ENCODE measurements at places on chromosomes 6 and 20.

- no peaks in the 10 kb centered on the region for H3K36me3 ChIP-seq
- H3K4me1 ChIP-seq = no peaks in the 10 kb centered on the region
- H3K27me3 ChIP-seq = no peaks in the 10 kb centered on the region
- H3K4me3 ChIP-seq = no peak overlapping the region
These were observed 41.2 kb downstream of the OPN5 start for GRCh38 chr6:47822856-47823554.

GRCh38 chr6:149499066-149499465 is 14.3 kb upstream of the ZC3H12D start:
- H3K4me1 ChIP-seq = no peaks in the 10 kb centered on the region
- no peaks in the 10 kb centered on the region for H3K36me3 ChIP-seq
- H3K27me3 ChIP-seq = no peaks in the 10 kb centered on the region
- H3K27ac ChIP-seq = no peak overlapping the region

DNA sequence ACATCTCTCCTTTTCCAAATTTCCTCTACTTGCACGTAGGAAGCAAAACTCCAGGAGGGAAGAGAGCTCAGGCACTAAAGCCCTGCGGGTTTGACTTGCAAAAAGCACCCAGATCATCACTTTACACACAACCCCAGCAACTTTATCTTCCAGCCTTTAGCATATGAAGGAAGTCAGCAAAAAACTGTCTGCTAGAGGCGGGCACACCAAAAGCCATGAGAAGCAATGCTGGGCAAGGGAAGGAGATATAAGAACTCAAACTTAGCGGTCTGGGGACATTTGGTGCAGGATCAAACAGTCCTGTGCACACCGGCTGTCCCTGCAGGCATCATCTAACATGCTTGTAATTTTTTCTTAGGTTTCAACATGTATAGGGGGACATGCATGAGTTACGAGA is 113.3 kb downstream of the JPH2 start:
- H3K27ac ChIP-seq = no peak overlapping the region
- DNase-seq = no peak
- H3K36me3 ChIP-seq = no peaks in the 10 kb centered on the region
- H3K4me1 ChIP-seq = no peaks in the 10 kb centered on the region
- no peak overlapping the region for H3K4me3 ChIP-seq

DNA sequence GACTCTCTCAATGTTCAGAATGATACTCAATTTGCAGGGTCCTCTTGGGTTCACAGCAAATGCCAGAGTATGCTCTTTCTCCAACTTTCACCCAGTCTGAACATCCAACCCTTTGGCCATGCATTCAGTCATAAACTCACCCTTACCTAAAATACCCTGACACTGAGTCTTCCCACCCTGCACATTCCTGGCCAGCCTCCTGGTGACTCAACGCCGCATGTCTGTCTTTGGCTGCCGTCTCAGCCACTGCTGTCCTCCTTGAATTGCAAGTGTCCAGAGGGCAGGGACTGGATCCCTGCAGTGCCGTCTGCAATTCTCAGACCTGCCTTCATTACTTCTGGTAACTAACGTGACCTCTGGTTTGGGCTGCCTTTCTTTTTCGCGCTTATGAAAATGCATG is 593.4 kb downstream of the QKI start:
- H3K36me3 ChIP-seq = no peaks in the 10 kb centered on the region
- no peak overlapping the region for H3K4me3 ChIP-seq
- no peak overlapping the region for H3K27ac ChIP-seq
- no peak for DNase-seq

DNA sequence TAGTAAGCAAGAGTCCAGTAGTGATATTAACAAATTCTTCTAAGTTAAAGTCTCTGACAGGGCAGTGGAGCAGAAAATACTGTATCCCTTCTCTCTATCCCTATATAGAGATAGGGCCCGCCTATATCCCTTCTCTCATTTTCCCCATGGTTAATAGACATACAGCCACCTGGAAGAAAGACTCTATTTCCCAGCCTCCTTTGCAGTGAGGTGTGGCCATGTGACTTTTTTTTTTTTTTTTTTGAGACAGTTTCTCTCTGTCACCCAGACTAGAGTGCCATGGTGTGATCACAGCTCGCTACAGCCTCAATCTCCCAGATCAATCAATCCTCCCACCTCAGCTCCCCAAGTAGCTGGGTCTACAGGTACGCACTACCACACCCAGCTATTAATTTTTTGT is 16.7 kb upstream of the CDK5RAP1 start:
- H3K36me3 ChIP-seq = no peaks in the 10 kb centered on the region
- DNase-seq = no peak
- H3K27ac ChIP-seq = no peak overlapping the region
- H3K4me1 ChIP-seq = peaks cover 5% of the 10 kb centered on the region

- no peaks in the 10 kb centered on the region for H3K27me3 ChIP-seq
- H3K4me1 ChIP-seq = no peaks in the 10 kb centered on the region
- DNase-seq = no peak
- no peak overlapping the region for H3K4me3 ChIP-seq
- H3K27ac ChIP-seq = no peak overlapping the region
These were observed 86.1 kb upstream of the LOC128125822 start for GRCh38 chr6:63486196-63486595.

- H3K36me3 ChIP-seq = no peaks in the 10 kb centered on the region
- DNase-seq = peak; percentile 44
- H3K4me3 ChIP-seq = no peak overlapping the region
These were observed 21.3 kb downstream of the STK35 start for GRCh38 chr20:2122936-2123335.

GRCh38 chr6:73372516-73372915 is 2.8 kb upstream of the OOEP start:
- no peak for DNase-seq
- H3K4me1 ChIP-seq = no peaks in the 10 kb centered on the region
- H3K27ac ChIP-seq = no peak overlapping the region
- no peaks in the 10 kb centered on the region for H3K36me3 ChIP-seq

- H3K27ac ChIP-seq = no peak overlapping the region
- H3K4me3 ChIP-seq = no peak overlapping the region
- H3K4me1 ChIP-seq = no peaks in the 10 kb centered on the region
- no peak for DNase-seq
These were observed 366.0 kb downstream of the LAMA2 start for GRCh38 chr6:129248946-129249345.

DNA sequence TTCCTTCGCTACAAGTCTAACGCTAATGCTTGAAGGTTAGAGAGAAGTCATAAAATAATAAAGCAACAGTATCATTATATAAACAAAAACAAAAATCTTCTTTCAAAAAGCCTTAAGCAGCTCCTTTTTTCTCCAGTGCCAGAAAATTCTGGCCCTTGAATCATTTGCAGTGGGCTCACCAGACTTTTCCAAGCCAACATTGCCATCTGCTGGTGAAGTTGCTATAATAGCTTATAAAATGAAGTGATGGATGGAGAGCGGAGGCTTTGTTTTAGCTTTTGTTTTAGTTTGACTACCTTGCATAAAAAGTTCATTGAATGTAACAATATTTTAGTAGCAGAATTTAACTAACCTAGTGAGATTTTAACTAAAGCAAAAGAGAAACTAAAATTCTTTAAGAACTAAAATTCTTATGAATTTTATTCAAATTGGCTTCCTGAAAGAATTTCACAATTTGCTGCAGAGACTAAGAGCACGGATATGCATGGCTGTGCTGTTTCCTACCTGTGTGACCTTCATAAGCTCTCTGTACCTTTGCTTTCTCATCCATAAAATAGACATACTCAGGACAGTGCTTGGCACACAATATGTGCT is 44.8 kb upstream of the SLC2A12 start:
- H3K4me3 ChIP-seq = no peak overlapping the region
- H3K36me3 ChIP-seq = no peaks in the 10 kb centered on the region
- peak; percentile 56 for DNase-seq
- no peaks in the 10 kb centered on the region for H3K4me1 ChIP-seq

GRCh38 chr6:41524634-41525011 is 21.6 kb upstream of the FOXP4 start:
- no peaks in the 10 kb centered on the region for H3K27me3 ChIP-seq
- DNase-seq = no peak
- no peak overlapping the region for H3K27ac ChIP-seq
- H3K4me3 ChIP-seq = no peak overlapping the region
- H3K4me1 ChIP-seq = no peaks in the 10 kb centered on the region

DNA sequence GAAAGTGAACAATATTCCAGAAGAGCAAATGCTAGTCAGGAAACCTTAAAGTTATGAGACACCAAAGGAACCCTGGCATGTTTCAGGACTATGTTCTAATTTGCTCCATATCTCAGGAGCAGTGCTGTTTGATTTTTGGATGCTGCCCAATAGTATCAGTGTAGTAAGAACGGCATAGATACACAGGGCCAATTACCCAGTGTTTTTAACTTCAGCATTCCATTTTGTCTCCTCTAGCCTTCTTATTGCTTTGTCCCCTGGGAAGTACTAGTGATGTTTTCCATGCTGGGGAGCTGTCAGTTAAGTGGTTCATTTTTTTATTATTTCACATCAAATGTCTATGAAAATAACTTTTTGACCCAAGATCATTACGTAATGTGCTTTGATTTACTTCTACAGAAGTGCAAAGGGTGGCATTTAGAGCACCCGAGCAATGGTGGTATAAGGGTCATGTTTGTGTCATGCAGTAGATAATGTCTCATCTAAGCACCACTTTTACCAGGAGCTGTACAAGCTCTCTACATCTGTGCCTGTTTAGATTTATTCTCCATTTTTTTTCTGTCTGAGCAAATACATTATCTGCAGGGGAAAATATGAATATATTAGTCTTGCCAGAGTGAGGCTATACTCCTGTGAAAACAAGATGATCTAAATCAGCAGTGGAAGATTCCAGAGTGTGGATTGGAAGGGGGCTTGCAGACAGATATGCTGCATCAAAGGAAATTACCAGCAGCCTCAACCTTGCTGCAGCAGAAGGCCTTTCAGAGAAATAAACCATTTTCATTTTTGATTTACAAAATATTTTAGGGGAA is 198.8 kb upstream of the OPRM1 start:
- H3K4me1 ChIP-seq = no peaks in the 10 kb centered on the region
- H3K27me3 ChIP-seq = no peaks in the 10 kb centered on the region
- no peaks in the 10 kb centered on the region for H3K36me3 ChIP-seq

- H3K36me3 ChIP-seq = no peaks in the 10 kb centered on the region
- H3K4me3 ChIP-seq = no peak overlapping the region
- H3K27ac ChIP-seq = no peak overlapping the region
- H3K4me1 ChIP-seq = no peaks in the 10 kb centered on the region
- no peak for DNase-seq
These were observed 67.7 kb upstream of the SPTLC3 start for GRCh38 chr20:12941025-12941424.

- H3K4me3 ChIP-seq = no peak overlapping the region
- H3K4me1 ChIP-seq = no peaks in the 10 kb centered on the region
- no peak overlapping the region for H3K27ac ChIP-seq
- H3K36me3 ChIP-seq = no peaks in the 10 kb centered on the region
These were observed 228.2 kb downstream of the SOD2 start for GRCh38 chr6:159464816-159465215.

GRCh38 chr20:62941792-62942191 is 3.8 kb downstream of the GID8 start:
- H3K4me3 ChIP-seq = no peak overlapping the region
- H3K27me3 ChIP-seq = no peaks in the 10 kb centered on the region

GRCh38 chr6:35318196-35319171 is 20.9 kb downstream of the DEF6 start:
- no peaks in the 10 kb centered on the region for H3K27me3 ChIP-seq
- H3K27ac ChIP-seq = no peak overlapping the region
- H3K4me1 ChIP-seq = no peaks in the 10 kb centered on the region
- H3K36me3 ChIP-seq = no peaks in the 10 kb centered on the region

DNA sequence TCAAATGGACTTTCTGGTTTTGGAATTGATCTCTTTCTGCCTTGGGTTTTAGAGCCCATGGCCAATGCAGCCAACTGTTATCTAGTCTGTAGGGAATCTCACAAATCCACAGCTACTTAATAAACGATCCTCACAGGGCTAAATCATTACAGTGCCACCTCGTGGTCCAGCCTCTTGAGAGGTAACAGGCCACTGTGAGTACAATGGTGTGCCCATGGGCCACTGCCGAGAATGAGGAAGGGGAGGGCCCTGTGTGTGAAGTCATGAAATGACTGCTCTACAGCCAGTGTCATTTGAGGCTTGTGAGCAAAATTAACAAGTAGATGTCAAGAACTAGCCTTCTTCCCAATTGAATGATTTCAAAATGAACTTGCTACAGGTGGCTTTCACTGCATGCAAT is 54.3 kb upstream of the GMPR start:
- H3K36me3 ChIP-seq = no peaks in the 10 kb centered on the region
- DNase-seq = no peak
- H3K27me3 ChIP-seq = no peaks in the 10 kb centered on the region
- H3K27ac ChIP-seq = no peak overlapping the region

GRCh38 chr6:89438248-89438647 is 5.3 kb downstream of the ANKRD6 start:
- H3K36me3 ChIP-seq = no peaks in the 10 kb centered on the region
- no peak overlapping the region for H3K27ac ChIP-seq
- H3K27me3 ChIP-seq = no peaks in the 10 kb centered on the region
- DNase-seq = no peak

DNA sequence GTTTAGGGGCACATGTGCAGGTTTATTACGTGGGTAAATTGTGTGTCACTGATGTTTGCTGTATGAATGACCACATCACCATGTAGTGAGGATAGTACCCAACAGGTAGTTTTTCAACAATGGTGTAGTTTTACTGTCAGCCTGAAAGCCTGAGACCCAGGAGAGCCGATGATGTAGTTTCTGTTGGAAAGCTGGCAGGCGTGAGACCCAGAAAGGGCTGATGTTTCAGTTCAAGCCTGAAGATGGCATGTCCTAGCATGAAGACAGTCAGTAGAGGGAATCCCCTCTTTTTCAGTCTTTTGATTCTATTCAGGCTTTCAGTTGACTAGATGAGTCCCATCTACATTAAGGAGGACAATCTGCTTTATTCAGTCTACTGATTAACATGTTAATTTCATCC is 96.7 kb downstream of the KLHL32 start:
- no peak for DNase-seq
- H3K4me3 ChIP-seq = no peak overlapping the region
- no peaks in the 10 kb centered on the region for H3K36me3 ChIP-seq
- no peaks in the 10 kb centered on the region for H3K27me3 ChIP-seq
- no peaks in the 10 kb centered on the region for H3K4me1 ChIP-seq

DNA sequence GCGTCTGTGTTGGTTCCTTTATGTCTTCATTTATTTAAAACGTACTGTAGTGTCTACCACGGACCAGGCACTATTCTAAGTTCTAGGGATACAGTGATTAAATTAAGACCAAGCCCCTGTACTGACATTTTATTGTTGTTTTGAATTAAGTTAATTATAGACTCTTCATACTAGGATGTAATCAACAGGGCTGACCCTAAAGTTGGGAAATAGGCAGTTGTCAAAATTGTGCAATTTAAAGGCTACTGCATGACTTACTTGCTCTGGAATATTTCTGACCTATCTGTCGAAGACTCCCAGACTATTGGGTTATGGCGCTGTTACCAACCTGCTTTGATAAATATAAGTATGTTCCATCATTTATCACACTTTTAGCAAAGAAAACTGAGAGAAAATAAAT is 6.7 kb downstream of the MYO6 start:
- no peaks in the 10 kb centered on the region for H3K27me3 ChIP-seq
- no peaks in the 10 kb centered on the region for H3K4me1 ChIP-seq
- no peak overlapping the region for H3K27ac ChIP-seq
- H3K36me3 ChIP-seq = no peaks in the 10 kb centered on the region
- DNase-seq = no peak

DNA sequence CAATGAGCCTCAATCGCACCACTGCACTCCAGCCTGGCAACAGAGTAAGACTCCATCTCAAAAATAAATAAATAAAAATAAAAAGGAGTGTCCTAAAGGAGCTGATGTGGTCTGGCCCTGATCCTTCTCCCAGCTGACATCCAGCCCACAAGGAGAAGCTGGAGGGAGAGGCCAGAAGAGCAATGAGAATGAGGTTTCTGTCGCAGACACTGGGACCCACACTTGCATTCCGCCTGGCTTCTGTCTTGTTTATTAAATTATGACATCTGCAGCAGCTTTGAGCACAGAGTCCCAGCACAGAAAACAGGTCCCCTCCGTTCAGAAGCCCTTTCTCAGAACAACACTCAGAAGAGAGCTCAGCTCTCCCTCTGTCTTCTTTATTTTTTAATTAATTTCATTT is 10.3 kb upstream of the E2F1 start:
- peaks cover 13% of the 10 kb centered on the region for H3K4me1 ChIP-seq
- no peaks in the 10 kb centered on the region for H3K36me3 ChIP-seq
- no peaks in the 10 kb centered on the region for H3K27me3 ChIP-seq
